Endodermal cell (in vitro differentiated cells): ENCODE measurements at places on chromosomes 1 and 21.

- H3K36me3 ChIP-seq, result peaks cover 18% of the 10 kb centered on the region
- H3K4me1 ChIP-seq, result no peaks in the 10 kb centered on the region
- H3K27ac ChIP-seq, result no peak overlapping the region
- DNase-seq, result no peak
Measured at GRCh38 chr21:43771698-43772424, 4.2 kb downstream of the CSTB start.

DNA sequence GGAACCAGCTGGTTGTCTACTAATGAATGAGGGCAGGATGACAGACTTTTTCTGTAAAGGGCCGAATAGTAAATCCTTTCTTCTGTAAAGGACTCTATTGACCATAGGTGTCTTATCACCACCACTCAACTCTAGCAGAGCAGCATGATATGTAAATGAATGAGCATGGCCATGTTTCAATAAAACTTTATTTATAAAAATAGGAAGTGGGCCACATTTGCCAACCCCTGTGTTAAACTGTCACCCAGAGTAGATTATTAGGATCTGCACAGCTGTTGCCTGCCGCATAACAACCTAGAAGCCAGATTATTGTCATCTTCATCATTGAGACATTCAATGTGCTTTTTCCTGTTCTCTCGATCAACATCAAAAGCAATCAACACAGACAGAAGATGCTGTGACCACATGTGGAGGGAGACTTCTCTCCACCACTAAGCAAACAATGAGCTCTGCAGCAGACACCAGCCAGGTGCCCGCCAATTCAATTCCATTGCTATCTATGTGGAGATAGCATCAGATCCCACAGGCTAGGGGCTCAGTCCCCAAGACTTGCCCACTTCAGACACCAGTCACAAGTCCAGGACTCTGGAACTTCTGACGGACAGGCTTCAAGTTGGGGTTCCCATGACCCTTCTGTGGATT, 6.8 kb upstream of the EFHD2 start:
- DNase-seq, result no peak
- no peak overlapping the region for H3K4me3 ChIP-seq
- H3K36me3 ChIP-seq, result no peaks in the 10 kb centered on the region
- H3K27ac ChIP-seq, result no peak overlapping the region
- H3K4me1 ChIP-seq, result peaks cover 10% of the 10 kb centered on the region
- no peaks in the 10 kb centered on the region for H3K27me3 ChIP-seq

DNA sequence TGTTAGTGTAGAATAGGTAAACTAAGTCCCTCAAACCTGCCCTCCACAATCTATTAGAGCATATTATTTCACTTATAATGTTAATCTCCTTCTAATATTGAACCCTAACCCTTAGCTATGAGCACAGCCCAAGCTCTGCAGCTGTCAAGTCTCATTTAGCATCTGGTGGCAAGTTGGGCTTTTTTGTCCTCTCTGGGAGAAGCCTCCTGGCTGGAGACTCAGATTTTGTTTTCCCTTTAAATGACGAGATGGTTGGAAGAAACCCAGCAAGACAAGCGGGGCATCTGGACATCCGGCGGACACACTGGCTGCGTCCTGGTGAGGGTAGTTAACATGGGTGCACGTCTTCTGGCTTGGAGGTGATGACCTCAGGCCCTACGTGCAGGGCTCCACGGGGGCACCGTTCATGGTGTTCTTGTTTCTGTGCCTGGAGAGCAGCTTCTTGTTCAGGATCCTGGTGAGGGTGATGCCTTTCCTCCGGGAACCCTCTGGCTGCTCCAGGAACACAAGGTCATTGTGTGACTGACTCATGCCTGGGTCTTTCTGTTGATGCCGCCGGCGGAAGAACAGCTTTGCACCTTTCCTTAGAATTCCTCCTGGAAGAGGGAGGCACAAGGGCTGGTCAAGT, 9.7 kb upstream of the PRDM15 start:
- no peak overlapping the region for H3K4me3 ChIP-seq
- H3K36me3 ChIP-seq, result no peaks in the 10 kb centered on the region
- H3K27me3 ChIP-seq, result no peaks in the 10 kb centered on the region
- no peaks in the 10 kb centered on the region for H3K4me1 ChIP-seq
- DNase-seq, result no peak
- H3K27ac ChIP-seq, result no peak overlapping the region

- peaks cover 86% of the 10 kb centered on the region for H3K36me3 ChIP-seq
- H3K27ac ChIP-seq, result no peak overlapping the region
- DNase-seq, result peak; percentile 47
- no peak overlapping the region for H3K4me3 ChIP-seq
Measured at GRCh38 chr1:94903280-94904009, 23.5 kb downstream of the CNN3 start.

DNA sequence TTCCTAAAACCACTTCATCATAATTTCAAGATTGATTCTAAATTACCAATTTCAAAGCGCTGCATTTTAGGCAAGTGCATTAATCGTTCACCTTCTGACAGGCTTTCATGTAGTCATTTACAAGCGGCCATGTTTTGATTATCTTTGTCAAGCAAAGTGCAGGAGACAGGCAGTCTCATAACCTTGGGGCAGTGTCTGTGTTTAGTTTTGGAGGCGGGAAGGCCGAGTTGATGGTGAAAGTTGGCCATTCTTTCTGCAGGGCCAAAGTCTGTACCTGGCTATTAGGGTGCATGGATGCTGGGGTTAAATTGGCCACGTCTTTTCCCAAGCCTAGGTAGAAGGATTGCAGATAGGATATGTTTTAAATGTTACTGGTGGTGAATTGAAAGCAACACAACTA, 2.9 kb downstream of the AGPAT3 start:
- H3K4me1 ChIP-seq, result peaks cover 5% of the 10 kb centered on the region
- no peak for DNase-seq
- peaks cover 23% of the 10 kb centered on the region for H3K36me3 ChIP-seq
- no peaks in the 10 kb centered on the region for H3K27me3 ChIP-seq
